NCI-H748 treated with DMSO at 0.1 percent for 48 hours (cell line): ENCODE measurements at places on chromosomes 12 and 14.
A peak's percentile ranks its signal among the peaks of the same experiment; 100 is the strongest.

GRCh38 chr12:124695861-124696260, 128.4 kb upstream of the NCOR2 start:
- no peak for DNase-seq

DNA sequence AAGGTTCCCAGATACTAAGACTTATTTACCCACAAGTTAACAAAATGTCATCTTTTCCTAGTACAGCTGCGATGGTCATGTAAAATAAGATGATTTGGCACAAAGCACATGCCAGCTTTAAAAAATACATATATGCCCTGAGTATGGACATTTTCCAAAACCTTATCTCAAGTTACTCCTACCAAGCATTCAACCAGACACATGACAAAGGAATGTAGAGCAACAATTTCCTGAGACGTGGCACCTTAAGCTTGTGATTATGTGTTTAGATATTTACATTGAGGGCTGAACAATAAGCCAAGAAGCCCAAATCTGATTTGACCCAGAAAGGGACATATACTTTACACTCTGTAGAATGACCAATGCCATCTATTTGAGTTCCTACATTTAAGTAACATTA, 24.5 kb upstream of the OVCH1 start:
- DNase-seq: no peak

GRCh38 chr14:69519204-69520100, 34.9 kb downstream of the PLEKHD1 start:
- no peak for DNase-seq

DNA sequence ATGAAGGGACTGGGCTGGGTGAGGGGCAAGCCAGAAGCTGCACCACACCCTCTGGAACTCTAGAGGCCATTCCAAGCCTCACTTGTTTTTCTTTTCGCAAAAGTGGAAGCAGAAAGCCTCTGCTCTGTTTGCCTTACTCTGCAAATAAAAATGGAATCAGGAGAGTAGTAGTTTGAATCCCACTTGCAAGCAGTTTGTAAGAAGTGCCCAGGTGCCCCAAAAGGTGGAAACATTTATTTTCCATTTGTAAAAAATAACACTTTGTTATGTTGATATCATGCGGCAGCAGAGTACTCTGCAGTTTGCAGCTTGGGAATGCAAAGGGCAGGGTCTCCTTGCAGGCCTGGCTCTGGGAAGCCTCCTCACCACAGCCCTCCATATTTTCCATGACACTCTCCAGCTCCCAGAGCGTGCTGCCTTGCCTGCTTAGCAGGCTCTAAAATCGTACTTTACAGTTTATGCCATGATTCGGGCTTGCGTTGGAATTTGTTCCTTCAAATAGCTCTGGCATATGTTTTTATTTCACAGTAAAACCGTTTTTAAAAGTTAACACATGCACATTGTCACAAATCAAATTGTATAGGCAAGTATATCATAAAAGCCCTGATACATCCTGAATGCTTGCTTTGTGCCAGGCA, 20.0 kb downstream of the TUNAR start:
- no peak for DNase-seq

DNA sequence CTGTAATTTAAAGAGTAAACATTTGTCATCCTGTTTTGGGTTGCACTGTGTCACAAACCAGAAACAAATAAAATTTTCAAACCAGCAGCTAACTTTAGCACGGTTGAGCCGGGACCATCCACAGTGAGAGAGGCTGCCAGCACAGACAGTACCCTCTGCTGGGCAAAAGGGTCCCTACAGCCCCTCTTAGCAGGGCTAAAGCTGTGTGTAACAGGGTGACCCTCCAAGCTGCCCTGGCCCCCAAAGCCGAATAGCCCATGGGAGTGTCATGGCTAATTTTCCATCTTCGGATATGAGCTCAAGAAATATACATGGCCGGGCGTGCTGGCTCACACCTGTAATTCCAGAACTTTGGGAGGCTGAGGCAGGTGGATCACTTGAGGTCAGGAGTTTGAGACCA, 157.1 kb upstream of the GRIN2B start:
- DNase-seq: no peak

GRCh38 chr12:107033758-107034739, 47.1 kb upstream of the MTERF2 start:
- DNase-seq: no peak

- no peak for DNase-seq
These were observed 19.5 kb downstream of the DCAF5 start for GRCh38 chr14:69133206-69134125.

GRCh38 chr12:127943481-127944210, 323.3 kb upstream of the TMEM132C start:
- DNase-seq: no peak

GRCh38 chr12:70982991-70983390, 62.5 kb upstream of the PTPRR start:
- DNase-seq: no peak

- DNase-seq: no peak
These were observed 33.1 kb upstream of the ETFBKMT start for GRCh38 chr12:31626270-31626995.

DNA sequence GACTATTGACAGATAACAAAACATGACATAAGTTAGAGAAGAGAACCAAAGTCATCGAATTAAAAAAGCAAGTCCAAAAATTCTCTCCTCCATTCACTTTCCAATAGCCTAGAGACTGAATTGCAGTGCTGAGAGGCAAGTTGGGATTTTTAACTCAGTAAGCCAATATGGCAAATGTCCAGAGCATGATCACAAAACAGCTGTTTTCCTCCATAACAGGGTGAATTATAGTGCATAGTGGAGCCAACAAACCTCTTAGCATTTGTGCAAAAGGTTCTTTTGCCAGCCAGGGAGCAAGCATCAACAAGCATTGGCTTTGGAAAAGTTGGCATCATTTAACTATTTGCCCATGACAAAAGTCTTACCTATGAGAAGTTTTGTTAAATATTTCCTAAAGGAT, 458.8 kb upstream of the NOVA1 start:
- no peak for DNase-seq

DNA sequence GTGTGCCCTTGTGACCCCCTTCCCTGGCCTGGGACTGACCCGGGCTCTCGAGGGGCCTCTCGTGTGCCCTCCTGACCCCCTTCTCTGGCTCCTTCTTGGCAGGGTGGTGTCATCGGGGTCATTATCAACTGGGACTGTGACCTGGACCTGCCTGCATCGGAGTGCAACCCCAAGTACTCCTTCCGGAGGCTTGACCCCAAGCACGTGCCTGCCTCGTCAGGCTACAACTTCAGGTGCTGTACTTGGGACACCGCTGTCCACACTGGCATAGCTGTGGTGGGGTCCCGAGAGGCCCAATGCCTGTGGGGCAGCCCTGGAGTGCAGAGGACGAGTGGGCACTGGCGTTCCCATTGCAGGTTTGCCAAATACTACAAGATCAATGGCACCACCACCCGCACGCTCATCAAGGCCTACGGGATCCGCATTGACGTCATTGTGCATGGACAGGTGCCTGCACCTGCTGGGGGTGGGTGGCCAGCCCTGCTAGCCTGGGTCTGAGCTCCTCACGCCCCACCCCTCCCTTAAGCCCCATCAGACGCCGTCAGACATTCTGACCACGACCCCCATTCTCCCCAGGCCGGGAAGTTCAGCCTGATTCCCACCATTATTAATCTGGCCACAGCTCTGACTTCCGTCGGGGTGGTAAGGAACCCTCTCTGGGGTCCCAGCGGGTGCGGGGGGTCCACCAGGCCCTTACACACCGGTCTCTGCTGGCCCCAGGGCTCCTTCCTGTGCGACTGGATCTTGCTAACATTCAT, 2.5 kb downstream of the P2RX2 start:
- DNase-seq: no peak

GRCh38 chr12:75982979-75983660, 48.5 kb downstream of the PHLDA1 start:
- DNase-seq: no peak

- DNase-seq: no peak
These were observed 493.5 kb upstream of the RGS6 start for GRCh38 chr14:71438684-71439083.

DNA sequence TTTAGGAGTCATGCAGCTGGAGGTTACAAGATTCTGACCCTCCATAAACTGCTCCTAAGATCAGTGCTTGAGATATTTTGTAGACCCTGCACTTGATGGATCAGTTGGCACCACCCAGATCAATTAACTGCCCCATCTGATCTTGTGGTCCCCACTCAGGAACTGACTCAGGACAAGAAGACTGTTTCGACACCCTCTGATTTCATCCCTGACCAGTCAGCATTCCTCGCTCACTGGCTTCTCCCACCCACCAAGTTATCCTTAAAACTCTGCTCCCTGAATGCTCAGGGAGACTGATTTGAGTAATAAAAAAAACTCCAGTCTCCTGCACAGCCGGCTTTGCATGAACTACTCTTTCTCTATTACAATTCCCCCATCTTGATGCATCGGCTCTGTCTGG, 360.2 kb downstream of the GALC start:
- DNase-seq: no peak

- DNase-seq: no peak
These were observed 30.3 kb downstream of the BCAT1 start for GRCh38 chr12:24918596-24918995.

DNA sequence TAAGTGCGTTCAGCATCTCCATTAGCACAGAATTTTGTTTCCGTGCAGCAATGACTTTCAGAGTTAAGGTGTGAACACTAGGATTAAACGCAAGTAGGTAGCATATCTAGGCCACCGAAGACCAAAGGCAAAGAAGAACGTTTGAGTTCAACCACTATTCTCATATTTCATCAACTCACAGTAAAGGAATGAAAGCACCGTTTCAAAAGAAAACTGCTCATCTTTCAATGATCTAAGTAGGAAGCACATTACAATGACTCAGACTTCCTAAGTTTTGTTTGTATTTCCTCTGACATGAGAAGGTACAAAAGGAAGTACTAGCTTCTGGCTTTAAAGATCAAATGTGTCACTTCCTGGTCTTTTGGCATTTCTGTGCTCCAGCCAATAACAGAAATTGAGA, 57.6 kb downstream of the ACADS start:
- no peak for DNase-seq

- DNase-seq: no peak
These were observed 3.8 kb downstream of the DGKA start for GRCh38 chr12:55934773-55935172.

DNA sequence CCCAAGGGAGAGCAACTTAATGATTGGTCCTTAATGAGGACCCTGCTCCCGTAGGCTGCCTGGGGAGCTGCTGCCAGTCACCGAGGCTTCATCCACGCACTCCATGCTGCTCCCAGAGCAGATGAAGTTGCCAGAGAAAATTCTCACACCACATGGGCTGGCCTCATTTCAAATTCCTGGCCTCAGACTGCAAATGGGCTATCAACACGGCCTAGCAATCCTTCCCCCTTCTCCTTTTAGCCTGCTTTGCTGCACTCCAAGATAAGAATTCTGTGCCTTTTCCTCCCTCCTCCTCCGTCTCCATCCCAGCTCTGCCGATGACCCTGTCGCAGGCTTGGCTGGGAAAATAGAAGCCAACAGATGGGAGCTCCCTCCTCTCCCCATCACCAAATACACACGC, 10.8 kb upstream of the DGLUCY start:
- no peak for DNase-seq

DNA sequence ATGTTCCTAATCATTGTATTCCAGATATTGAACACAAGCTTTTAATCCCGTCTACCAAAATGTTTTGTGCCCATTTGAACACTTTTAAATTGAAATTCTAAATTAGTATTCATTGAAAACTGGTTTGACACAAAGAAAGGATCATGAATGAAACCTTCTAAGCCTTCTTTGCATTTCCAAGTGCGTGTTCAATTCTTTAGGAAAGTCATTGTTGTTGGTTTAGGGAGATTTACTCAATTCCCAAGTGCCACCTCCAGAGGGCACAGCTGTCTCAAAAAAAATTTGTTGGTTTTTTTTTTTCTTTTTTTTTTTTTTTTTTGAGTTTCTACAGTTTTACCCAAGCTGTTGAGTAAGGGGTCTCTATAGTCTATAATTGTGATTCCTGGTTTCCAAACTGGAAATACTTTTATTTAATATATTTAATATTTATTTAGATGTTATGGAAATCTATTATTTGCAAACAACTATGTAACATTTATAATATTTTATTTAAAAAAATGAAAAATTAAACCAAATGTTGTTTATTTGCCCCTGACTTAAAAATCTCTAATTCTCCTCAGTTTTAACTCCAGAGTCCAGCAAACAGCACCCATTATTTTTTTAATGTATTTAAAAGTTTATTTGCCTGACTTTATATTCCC, 79.9 kb downstream of the NEDD1 start:
- peak; percentile 75 for DNase-seq

DNA sequence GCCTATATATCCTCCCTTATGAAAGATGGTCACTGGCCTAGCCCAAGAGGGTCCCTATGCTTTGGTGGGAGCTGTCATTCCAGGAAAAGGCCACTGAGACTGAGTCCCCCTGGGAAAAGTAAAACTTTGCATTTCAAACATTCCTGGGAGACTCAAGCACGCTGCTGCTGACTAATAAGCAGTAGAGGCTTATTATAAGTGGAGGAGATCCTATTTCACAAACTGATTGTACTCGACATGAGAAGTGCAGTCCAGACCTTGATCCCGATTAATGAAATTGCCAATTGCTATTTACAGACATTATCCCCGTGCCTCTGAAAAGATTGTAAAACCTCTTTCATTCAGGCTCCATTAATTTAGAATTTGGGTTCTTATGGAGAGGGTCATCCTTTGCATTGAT, 96.6 kb downstream of the EMP1 start:
- DNase-seq: no peak

- DNase-seq: no peak
These were observed 43.4 kb downstream of the SLC6A12 start for GRCh38 chr12:170371-171225.

DNA sequence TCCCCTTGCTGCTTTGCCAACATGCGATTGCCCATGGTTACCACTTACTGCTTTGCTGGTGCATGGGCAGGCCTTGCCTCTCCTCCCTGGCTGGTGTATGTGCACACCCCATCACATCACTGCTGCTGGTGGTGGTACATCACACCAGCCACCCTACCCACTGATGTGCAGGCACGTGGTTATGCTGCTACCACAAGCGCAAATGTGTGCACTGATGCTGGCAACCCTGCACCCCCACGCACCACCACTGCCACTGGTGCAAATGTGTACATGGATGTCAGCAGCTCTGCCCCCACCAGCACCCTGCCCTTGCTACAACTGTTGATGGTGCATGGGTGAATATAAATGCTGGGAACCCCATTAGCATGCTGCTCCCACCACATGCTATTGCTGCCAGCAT, 261.7 kb downstream of the AEBP2 start:
- DNase-seq: no peak

- DNase-seq: no peak
These were observed 57.5 kb downstream of the PLEKHA5 start for GRCh38 chr12:19186722-19187661.

DNA sequence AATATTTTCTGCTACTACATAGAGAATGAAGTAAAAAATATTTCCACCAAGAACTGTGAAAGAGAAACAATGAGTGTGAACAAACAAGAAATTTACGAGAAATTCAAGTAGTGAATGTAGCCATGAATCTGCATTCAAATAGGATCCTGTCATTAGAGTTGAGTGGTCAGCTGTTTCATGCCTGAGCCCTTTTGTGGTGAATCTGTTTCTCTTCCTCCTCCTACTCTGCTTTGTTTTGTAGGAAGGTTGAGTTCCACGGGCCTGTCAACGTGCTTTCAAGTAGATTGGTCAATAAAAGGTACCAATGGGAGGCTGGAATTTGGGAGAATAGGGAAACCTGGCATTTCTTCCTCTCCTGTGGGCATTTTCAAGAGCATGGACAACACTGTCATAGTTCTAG, 1749.6 kb upstream of the FLRT2 start:
- DNase-seq: no peak

- no peak for DNase-seq
These were observed 1146.8 kb downstream of the FSCB start for GRCh38 chr14:43360239-43360638.

GRCh38 chr14:106803379-106803778, 1277.0 kb downstream of the TMEM121 start:
- DNase-seq: no peak
